ENCODE measurements at places on chromosomes 7 and 10.

DNA sequence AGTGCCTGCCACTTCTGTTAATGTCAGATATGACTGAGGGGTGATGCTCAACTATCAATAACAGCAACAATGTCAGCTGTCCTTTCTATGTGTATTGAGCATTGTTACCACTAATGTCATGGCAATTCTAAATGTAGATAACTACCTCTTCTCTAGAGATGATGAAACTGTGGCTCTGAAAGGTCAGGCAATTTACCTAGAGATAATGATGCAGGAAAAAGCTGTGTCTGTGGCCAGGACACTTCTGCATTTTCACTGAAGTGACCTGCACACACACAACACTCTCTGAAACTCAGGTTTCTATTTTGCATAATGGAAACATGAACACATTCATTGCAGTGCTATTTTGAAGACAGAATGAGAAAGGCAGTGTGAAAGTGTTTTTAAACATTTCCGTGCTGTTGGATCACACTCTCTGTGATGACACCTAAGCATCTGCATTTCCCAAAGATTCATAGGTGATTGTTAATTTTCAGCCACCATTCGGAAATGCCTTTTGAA, 148.2 kb downstream of the KCND2 start:
- no peak for DNase-seq

DNA sequence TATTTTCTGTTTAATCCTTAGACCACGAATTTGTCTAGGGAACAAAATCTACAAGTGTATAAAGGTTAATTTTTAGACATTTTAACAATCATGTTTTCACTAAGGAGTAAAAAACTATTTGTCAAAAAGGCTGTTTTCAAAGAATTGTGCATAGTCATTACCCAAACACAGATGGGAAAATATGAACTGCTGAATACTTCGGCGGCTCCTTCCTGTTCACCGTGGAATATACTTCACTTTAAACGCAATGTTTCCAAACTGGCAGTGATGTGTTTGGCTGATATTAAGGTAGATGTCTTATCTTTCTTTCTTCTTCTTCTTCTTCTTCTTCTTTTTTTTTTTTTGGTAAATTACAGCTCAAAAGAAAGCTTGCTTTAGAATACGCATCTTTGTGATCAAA, 41.4 kb downstream of the JCAD start:
- no peak for DNase-seq

- DNase-seq, result no peak
Observed at GRCh38 chr7:86765931-86766330, 122.2 kb downstream of the GRM3 start.

DNA sequence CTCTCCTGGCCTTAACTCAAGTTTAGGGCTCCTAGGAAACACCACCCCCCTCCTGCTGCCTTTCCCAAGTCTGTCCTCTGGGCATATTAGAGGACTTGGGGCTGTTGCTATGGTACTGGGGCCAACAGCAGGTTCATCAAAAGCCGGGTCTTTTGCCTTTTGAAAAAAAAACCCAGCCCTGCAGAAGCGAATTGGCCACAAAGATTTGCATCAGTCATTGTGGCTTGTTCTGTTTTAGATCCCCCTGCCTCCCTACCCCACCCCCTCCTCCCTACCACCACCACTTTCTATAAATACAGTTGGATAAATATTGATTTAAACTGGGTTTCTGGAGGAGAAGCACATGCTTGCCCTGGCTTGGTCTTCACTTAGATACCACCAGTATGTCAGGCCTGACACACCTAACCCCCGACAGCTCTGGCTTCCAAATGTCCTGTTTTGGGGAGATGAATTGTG, 7.0 kb downstream of the MXI1 start:
- DNase-seq, result no peak

DNA sequence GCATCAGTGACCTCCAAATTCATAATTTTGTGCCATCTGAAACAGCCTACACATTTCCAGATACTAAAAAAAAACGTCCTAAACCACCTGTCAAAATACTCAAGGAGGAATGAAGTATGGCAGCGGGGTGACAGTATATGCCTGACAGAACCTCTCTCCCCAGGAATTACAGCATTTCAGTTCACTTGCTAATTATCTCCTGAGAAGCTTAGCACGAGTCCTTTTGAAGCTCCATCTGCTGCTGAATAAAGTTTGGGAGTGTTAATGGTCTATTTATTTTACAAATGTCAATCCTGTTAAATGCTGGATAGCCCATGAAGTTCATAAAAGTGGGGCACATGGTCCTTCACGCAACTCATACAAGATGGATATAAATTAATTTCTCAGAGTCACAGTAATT, 29.4 kb upstream of the ANLN start:
- DNase-seq, result no peak

All from NCI-H460 (cell line).